ENCODE measurements at places on chromosomes 12 and 14. TPM values are rescaled to one million over a fixed set of nuclear protein-coding genes. Genes with fewer than 3 reads are reported as not detected.

The NRXN3 gene
- 6.5 TPM for total RNA-seq

- H3K4me1 ChIP-seq: no peaks in the 10 kb centered on the region
- DNase-seq: no peak
- H3K27me3 ChIP-seq: no peaks in the 10 kb centered on the region
- H3K27ac ChIP-seq: no peak overlapping the region
- no peaks in the 10 kb centered on the region for H3K36me3 ChIP-seq
Measured at GRCh38 chr12:48750769-48751356, 34.4 kb upstream of the CCNT1 start.

The CNTN1 gene
- 1.4 TPM for total RNA-seq

The MMP19 gene
- total RNA-seq: 9.8 TPM

GRCh38 chr14:77375973-77376770 lies 722 bp downstream of the TMED8 start:
- peak overlapping the region; percentile 59 for H3K27ac ChIP-seq
- peaks cover 3% of the 10 kb centered on the region for H3K36me3 ChIP-seq
- peak; percentile 42 for DNase-seq
- no peaks in the 10 kb centered on the region for H3K27me3 ChIP-seq

GRCh38 chr14:101788016-101788635 lies 26.6 kb downstream of the PPP2R5C start:
- no peaks in the 10 kb centered on the region for H3K36me3 ChIP-seq
- no peak overlapping the region for H3K27ac ChIP-seq
- DNase-seq: no peak
- no peaks in the 10 kb centered on the region for H3K4me1 ChIP-seq

The SYCP3 gene
- not detected for total RNA-seq

- H3K4me3 ChIP-seq: no peak within 1 kb of the TSS
- DNase-seq: peak; percentile 46
- no peaks in the 10 kb centered on the region for H3K36me3 ChIP-seq
- no peaks in the 10 kb centered on the region for H3K4me1 ChIP-seq
- H3K27me3 ChIP-seq: no peaks in the 10 kb centered on the region
Measured at GRCh38 chr12:102197789-102198188, at the start of gene PMCH. Gene PMCH (minus strand): TSS chr12:102197833. CDS start chr12:102197770, 63 bp downstream.

DNA sequence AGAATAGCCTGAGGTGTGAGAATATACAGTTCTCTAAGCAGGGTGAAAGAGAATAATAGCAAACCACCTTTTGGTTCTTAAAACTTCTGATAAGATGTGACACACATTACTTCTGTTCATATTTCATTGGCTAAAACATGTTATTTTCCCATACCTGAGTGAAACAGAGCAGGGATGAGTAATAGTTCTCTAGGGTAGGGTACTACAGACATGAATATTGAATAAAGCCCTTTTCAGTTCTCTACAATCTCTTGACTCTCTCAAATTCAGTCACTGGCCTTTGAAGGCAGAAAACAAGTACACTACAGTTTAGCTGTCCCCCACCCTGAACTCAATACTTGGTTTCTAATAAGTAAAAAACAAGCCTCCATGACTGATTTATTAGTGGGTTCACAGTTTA lies 454.1 kb upstream of the MDGA2 start:
- H3K4me3 ChIP-seq: no peak overlapping the region
- no peak for DNase-seq
- no peaks in the 10 kb centered on the region for H3K27me3 ChIP-seq

DNA sequence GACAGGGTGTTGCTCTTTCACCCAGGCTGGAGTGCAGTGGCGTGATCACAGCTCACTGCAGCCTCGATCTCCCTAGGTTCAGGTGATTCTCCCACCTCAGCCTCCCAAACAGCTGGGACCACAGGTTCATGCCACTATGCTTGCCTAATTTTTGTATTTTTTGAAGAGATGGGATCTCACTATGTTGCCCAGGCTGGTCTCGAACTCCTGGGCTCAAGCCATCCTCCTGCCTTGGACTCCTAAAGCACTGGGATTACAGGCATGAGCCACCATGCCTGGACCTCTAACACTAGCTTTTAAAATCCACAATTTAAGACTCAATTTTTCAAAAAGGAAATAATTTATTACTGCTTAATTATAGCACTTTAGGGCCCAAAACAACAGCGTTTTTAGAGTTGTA lies 107.9 kb downstream of the TRAFD1 start:
- peaks cover 52% of the 10 kb centered on the region for H3K36me3 ChIP-seq
- no peak for DNase-seq
- no peak overlapping the region for H3K27ac ChIP-seq
- no peaks in the 10 kb centered on the region for H3K27me3 ChIP-seq
- no peaks in the 10 kb centered on the region for H3K4me1 ChIP-seq
- H3K4me3 ChIP-seq: no peak overlapping the region

The TOMM20L gene
- not detected for total RNA-seq

DNA sequence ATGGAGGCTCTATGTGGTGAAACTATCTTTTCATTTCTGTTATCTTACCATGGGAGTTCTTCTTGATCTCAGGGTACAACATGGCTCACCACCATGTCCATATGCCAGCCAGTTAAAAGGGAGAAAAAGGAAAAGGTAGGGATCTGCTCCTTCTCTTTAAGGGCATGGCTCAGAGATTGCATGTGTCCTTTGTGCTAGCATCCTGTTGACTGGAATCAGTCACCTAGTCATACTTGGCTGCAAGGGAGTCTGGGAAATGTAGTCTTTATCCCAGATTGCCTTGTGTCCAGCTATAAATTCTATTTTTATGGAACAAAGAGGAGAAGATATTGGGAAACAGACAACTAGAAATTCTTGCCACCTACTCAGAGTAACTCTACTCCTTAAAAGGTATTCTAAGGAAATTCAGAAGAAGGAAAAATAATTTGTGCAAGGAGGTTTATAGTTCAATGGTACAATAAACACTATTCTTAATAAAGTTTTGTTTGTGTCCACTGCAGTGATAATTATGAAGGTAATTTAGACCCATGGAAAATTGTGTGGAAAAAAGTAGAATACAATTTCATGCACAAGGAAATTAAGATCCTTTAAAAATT lies 86.4 kb upstream of the RPH3A start:
- no peak for DNase-seq
- no peaks in the 10 kb centered on the region for H3K4me1 ChIP-seq
- no peak overlapping the region for H3K27ac ChIP-seq
- H3K27me3 ChIP-seq: no peaks in the 10 kb centered on the region

The OTOGL gene
- total RNA-seq: 0.50 TPM

GRCh38 chr12:83559650-83560049 lies 872.9 kb downstream of the TMTC2 start:
- no peak overlapping the region for H3K27ac ChIP-seq
- no peak overlapping the region for H3K4me3 ChIP-seq
- H3K4me1 ChIP-seq: no peaks in the 10 kb centered on the region
- DNase-seq: no peak

DNA sequence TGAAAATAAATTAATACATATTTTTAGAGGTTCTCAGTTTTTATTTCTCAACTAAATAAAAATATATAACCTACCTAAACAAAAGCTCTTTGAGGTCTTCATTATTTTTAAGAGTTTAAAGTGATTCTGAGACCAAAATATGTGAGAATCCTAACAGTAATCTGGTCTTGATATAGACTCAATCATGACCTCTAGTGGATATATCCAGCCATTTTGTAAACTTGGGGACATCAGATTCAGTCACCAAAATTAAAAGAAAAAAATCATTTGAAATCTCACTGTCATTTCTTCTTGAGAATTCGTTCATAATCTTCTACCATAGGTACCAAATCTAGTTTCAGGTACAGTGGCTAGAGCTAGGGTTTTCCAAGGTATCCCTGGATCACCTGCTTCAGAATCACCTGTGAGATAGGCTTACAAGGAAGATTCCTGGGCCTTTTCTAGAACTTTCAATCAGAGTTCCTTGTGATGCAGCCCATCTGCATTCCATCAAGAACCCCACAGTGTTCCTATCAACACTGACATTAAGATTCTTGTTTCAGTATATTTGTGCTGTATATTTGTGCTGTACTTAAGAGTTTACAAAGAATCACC lies 214.9 kb downstream of the ADAMTS20 start:
- H3K27me3 ChIP-seq: no peaks in the 10 kb centered on the region
- H3K4me3 ChIP-seq: no peak overlapping the region
- H3K27ac ChIP-seq: no peak overlapping the region
- peaks cover 4% of the 10 kb centered on the region for H3K4me1 ChIP-seq
- DNase-seq: no peak

The BIN2 gene
- 0.08 TPM for total RNA-seq

The KRT86 gene
- total RNA-seq: 0.37 TPM

GRCh38 chr14:50082308-50082742 lies 34.0 kb downstream of the VCPKMT start:
- peaks cover 6% of the 10 kb centered on the region for H3K4me1 ChIP-seq
- no peak overlapping the region for H3K27ac ChIP-seq
- H3K36me3 ChIP-seq: no peaks in the 10 kb centered on the region
- no peaks in the 10 kb centered on the region for H3K27me3 ChIP-seq
- no peak for DNase-seq

DNA sequence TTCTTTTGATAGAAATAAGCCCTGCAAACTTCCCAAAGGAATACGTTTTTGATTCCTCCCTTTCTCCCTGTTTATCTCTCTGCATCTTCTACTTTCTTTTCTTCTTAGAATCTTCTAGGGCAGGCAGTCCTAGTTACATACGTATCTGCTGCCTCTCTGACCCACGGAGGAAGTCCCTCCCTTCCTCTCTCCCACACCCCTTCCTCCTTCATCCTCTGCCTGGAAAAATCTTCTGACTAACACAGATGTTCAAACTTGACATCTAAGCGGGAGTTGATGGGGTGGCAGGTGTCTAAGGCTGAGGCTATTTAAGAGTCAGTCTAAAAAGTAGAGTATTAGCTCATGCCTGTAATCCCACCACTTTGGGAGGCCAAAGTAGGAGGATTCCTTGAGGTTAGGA lies 88.6 kb downstream of the MAP1LC3B2 start:
- H3K4me1 ChIP-seq: no peaks in the 10 kb centered on the region
- H3K4me3 ChIP-seq: no peak overlapping the region
- no peaks in the 10 kb centered on the region for H3K36me3 ChIP-seq
- H3K27ac ChIP-seq: no peak overlapping the region
- no peak for DNase-seq
- H3K27me3 ChIP-seq: no peaks in the 10 kb centered on the region

The CFAP54 gene
- total RNA-seq: not detected

DNA sequence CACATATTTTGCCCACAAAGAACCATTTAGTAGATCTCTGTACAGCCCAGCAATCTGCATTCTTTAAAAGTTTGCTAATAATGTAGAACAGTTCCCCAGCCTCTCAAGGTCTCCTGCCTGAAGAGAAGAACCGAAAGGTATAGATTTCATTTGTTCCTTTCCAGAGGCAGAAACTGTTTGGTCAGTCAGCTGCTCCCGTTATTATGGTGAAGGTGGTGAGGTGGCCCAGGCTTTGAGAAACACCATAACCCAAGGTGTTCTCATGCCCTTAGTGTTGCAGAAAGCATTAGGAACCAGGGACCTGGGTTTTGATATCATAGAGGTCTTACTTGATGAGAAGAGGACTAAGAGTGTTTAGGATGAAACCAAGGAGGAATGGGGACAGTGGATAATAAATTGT lies 65.3 kb downstream of the SUSD6 start:
- H3K27me3 ChIP-seq: no peaks in the 10 kb centered on the region
- no peaks in the 10 kb centered on the region for H3K4me1 ChIP-seq
- no peak for DNase-seq
- H3K4me3 ChIP-seq: no peak overlapping the region
- no peak overlapping the region for H3K27ac ChIP-seq

GRCh38 chr12:115370207-115370606 lies 686.2 kb upstream of the TBX3 start:
- H3K4me3 ChIP-seq: no peak overlapping the region
- no peaks in the 10 kb centered on the region for H3K36me3 ChIP-seq
- no peak overlapping the region for H3K27ac ChIP-seq
- no peak for DNase-seq

The PRR4 gene
- not detected for total RNA-seq

- H3K4me3 ChIP-seq: no peak overlapping the region
- peaks cover 85% of the 10 kb centered on the region for H3K36me3 ChIP-seq
- H3K27me3 ChIP-seq: no peaks in the 10 kb centered on the region
- DNase-seq: peak; percentile 88
Measured at GRCh38 chr14:23068789-23069412, 11.6 kb upstream of the CDH24 start.

GRCh38 chr14:57961786-57962060 lies 95.8 kb upstream of the SLC35F4 start:
- H3K27me3 ChIP-seq: no peaks in the 10 kb centered on the region
- no peak overlapping the region for H3K27ac ChIP-seq
- no peak for DNase-seq
- no peaks in the 10 kb centered on the region for H3K36me3 ChIP-seq

The CLEC2A gene
- not detected for total RNA-seq

The FGF6 gene
- total RNA-seq: not detected

DNA sequence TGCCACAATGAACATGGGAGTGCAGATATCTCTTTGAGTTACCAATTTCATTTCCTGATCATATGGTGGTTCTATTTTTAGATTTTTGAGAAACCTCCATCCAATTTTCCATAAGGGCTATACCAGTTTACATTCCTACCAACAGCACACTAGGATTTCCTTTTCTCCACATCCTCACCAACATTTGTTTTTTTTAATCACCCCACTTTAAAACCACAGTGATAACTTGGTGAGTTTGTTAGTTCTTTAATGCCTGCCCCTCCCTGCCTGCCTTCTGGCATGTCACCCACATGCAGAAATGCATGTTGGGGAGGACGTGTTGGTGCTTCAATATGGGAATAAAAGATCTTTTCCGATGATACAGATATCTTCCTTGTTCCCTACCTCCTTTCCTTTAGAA lies 167.9 kb downstream of the CAND1 start:
- peaks cover 58% of the 10 kb centered on the region for H3K4me1 ChIP-seq
- H3K4me3 ChIP-seq: no peak overlapping the region
- H3K27ac ChIP-seq: peak overlapping the region; percentile 87
- DNase-seq: peak; percentile 41
- H3K36me3 ChIP-seq: no peaks in the 10 kb centered on the region

DNA sequence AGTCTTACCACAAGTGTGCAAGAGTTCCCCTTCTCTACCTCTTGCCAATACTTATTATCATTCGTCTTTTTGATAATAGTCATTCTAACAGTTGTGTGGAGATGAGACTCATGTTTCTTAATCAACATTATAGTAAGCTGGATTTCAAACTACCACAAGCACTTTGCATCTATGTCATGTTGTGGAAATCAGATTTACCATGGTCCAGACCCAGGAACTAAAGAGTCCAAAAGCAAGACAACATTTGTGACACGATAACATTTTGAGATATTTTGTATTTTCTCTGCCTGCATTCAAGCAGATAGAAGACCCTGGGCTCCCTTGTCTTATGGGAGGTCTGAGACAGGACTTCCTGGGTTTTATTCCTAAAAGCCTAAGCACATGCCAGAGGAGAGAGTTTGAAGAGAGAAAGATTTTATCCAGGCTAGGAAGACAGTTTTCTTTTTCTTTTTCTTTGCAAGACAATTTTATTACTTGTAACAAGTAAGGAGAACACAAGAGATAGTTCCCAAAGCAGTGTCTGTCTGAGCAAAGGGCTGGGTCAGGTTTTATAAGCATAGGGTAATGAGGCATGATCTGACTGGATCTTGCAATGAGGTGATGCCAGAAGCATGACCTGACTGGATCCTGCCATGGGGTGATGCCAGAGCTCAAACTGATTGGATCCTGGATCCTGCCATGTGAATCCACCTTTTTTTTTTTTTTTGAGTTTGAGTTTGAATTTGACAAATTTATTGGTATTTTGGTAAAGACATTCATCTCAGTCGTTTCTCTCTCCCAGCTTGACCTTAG lies 180.5 kb upstream of the HMGA2 start:
- no peak overlapping the region for H3K27ac ChIP-seq
- DNase-seq: no peak
- peaks cover 10% of the 10 kb centered on the region for H3K4me1 ChIP-seq
- H3K27me3 ChIP-seq: no peaks in the 10 kb centered on the region
- H3K4me3 ChIP-seq: no peak overlapping the region

The NANOG gene
- not detected for total RNA-seq

Measured in SJSA1 (cell line).